Activated CD8-positive, alpha-beta memory T cell treated with anti-CD3 and anti-CD28 coated beads for 4 hours (primary cell): ENCODE measurements at places on chromosomes 7 and 10.

DNA sequence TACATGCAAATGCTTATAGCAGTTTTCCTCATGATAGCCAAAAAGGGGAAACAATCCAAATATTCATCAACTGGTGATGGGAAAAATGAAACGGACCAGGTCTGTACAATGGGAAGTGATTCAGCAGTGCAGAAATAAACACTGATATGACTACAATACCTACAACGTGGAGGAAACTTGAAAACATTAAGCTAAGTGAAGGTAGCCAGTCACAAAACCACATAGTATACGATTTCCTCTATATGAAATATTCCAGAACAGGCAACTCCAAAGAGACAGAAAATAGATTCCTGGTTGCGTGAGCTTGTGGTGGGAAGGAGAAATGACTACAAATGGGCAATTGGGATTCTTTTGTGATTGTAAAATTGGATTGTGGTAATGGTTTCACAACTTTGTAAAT, 263.1 kb upstream of the PITRM1 start:
- no peak for DNase-seq

- no peak for DNase-seq
Observed at GRCh38 chr10:4004144-4004543, 219.1 kb upstream of the KLF6 start.

- no peak for DNase-seq
Observed at GRCh38 chr10:4280461-4281189, 495.6 kb upstream of the KLF6 start.

- no peak for DNase-seq
Observed at GRCh38 chr10:103713676-103714075, 141.7 kb downstream of the SH3PXD2A start.

DNA sequence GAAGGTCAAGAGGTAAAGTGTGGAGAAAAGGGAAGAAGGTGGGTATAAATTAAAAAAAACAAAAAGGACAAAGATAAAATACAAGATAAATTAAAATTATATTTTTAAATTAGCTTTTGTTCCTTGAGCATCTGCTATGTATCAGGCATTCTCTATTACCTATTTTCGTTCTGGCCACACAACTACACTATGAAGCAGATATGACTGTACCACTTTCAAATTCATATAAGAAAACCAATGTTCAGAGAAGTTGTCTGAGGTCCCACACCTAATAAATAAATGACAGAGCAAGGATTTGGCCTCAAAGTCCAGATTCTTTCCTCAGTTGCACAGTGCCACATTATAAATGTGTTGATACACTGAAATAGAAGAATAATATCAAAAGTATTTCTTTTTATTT, 103.8 kb upstream of the PCDH15 start:
- DNase-seq = no peak

DNA sequence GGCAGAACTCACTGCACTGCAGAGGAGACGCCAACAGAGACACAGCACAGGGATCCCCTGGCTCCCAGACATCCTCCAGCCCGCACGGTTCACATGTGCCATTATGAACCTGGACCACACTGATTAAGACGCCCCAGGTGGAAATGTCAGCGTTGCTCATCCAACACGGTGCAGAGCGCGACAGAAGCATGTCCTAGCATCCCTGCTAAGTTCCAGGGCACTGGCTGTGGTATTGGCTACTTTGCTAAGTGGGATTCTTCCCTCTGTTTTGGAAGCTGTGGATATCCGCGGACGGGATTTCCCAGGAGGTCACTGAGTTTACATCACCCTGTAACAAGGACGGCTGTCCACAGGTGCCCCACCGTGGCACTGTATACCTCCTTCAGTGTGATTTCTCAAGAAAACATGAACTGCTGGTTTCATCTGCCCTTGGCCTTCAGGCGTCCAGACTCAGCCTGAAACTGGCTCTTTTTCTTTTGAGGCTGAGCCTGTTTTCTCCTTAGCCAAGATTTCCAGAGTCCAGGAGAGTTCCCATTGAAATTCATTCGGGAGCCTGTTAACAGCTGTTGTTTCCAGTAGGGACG, 324.0 kb downstream of the WDR37 start:
- no peak for DNase-seq
